B cell (primary cell): ENCODE measurements at places on chromosomes 1 and 21. TPM values are rescaled to one million over a fixed set of nuclear protein-coding genes. Genes with fewer than 3 reads are reported as not detected.

- peak; percentile 80 for DNase-seq
These were observed 27.9 kb upstream of the BMP8B start for GRCh38 chr1:39816415-39817090.

DNA sequence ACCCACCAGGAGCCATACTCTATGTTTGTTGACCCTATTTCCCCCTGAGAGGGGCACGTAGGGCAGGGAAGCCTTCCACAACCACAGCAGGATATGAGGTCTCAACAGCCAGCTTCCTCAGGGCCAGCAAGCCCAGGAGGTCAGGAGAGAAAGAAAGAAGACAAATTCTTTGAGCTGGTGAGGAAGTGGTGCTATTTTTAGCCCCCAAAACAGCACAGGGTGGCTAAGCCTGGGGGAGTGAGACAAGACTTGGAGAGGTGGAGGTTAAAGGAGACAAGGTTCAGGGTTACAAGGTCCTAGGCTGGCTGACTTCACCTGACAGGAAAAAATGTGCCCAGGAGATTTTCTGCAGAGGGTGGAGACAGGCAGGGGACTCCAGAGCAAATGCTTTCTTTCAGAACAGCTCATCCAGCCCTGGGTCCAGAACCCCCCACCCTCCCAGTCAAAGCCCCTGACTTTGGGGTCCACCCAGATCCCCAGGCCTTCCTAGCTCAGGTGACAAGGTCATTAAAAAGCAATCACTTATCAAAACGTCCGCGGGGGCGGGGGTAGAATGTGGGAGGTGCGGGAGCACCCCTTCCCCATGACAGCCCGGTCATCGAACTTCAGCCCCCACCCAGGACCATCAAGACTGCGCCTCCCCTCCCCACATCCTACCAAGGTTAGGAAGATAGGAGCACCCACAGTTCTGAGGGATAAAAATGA lies 1.3 kb downstream of the SV2A start:
- DNase-seq: peak; percentile 22

DNA sequence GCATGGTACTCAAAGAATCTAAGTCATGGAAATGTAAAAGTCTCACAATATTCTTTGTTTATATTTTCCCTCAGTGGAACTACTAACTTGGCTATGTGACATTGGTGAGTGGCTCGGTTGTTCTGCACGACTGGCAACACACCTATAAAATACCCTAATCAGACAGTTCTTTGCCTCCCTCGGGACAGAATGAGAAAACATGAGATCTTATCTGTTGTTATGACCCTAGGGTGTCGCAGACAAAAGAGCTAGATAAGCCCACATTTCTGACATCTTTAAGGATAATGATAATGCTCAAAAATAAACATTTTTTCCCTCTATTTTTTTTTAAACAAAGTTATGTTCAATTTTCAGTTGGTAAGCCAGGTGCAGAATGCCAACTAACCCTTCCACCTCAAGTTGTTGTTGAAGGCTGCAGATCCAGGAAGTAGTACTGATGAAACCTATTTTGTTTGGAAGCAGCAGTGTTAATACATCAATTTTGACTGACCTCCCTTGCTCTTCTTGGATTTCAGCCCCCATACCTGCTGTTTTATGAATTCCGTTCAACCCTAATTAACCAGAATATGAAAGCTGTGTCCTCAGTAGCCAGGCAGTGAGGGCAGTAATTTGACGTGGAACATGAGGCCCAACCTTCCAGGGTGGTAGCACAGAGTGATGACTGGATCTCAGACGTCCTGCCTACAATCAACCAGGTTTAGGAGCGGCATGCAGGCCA lies 108.7 kb upstream of the DUSP10 start:
- no peak for DNase-seq

DNA sequence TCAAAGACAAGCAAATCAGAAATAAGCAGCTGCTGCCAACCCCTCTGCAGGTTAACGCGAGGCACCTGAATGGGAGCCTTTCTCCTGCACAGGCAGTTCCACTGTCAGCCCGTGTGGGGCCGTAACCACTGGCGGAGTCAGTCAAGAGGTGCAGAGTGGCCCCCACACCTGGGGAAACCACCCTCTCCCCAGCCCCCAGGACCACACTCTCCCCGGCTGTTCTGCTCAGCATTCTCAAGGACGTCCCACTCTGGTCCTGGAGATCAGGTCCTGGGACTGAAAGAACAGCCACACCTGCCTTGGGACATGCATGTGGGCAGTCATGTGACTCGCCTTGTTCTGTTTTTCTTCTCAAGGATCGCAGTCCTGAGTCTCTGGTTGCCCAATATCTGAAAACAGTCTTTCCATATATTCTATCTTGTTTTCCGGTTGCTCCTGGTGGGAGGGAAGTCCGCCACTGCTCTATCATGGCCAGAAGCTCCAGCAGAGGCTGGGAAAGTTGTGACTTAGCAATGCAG lies 252.5 kb downstream of the PTPRU start:
- no peak for DNase-seq

- DNase-seq: no peak
These were observed 58.5 kb upstream of the IVNS1ABP start for GRCh38 chr1:185375583-185375982.

DNA sequence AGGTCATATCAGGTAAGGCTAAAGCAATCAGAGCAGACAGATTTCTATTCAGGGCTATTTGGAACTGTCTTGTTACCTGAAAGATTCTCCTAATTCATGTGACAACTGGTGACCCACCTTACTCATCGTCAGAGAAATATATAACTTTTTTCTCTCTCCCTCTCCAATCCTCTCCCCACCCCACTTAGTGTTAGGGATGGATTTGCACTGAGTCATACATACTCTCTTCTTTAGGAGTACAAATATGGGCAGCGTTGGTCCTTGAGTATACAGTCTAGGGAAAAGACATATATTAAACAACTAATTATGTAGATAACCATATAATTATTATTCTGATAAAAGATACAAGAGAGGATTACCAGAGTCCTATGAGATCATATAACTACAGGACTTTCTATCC lies 246.3 kb downstream of the HHIPL2 start:
- no peak for DNase-seq

- DNase-seq: no peak
These were observed 486 bp downstream of the HSPA13 start for GRCh38 chr21:14382486-14382834.

DNA sequence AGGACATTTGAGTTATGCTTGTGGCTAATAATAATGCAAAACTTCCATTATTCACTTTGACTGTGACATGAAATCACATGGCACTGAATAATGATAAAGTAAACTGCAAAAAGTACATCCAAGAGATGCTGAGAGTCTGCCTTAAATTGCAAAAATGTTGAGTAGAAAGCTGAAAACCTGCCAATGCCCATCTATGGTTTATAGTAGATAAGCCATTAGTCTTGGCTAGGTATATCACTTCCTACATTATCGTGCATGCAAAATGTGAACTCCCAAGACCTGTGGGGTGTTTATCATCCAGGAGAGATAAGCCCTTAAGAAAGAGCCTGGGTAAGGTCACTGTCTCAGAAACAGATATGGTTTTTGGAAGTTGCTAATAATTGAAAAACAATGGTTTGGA lies 208.7 kb upstream of the DPYD start:
- DNase-seq: no peak

DNA sequence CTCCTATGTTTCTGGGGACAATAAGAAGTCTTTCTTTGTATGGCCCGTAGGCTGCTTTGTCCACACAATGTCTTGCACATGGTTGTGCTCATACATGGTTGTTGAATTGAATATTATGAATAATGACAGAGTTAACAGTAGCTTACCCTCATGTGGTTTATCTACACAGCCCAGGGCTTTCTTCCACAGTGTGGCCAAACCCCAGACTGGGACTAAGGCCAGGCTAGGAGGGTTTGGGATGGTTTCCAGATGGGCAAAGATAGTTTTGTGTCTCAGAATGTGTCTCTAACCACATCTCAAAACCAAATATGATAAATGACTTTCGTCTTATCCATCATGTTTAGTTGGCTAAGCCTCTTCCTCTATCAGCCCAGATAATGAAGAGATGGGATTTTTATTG lies 65.2 kb downstream of the CACNA1E start:
- DNase-seq: no peak

DNA sequence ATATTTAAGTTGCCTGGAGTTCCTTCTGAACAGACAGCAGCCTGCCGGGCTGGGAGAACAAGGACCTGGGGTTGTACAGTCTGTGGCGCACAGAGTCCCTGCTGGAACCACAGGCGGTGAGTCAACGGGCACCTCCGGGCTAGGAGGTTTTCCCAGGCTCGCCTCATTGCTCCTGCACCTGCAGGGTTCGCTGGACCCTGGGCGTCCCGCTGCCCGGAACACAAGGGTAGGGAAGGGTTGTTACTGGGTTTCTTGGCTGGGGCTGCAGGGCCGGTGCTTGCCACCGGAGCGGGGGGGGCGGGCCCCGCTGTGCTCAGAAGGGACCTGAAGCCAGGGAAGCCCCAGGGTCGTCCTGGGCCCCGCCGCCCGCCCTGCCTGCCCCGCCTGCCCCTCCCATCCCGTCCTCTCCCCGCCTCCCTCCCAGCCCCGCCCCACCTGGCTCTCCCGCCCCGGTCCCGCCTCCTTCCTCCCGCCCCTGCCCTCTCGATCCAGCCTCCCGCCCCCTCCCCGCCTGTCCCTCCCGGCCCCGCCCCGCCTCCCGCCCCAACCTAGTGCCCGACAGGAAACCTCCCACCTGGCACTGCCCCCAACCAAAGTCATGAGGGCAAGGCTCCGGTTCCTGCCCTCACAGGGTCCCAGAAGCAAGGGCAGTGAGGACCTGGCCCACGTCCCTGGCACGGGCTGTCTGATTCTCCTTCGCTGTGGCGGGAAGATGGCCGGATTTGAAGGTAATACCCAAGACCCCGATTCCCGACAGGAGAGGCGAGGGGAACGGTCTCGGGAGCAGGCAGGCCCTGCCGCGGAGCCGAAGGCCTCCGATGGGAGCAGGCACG lies 6.8 kb downstream of the JMJD4 start:
- DNase-seq: peak; percentile 70

GRCh38 chr1:76379506-76379905 lies 305.0 kb downstream of the ST6GALNAC3 start:
- DNase-seq: no peak

DNA sequence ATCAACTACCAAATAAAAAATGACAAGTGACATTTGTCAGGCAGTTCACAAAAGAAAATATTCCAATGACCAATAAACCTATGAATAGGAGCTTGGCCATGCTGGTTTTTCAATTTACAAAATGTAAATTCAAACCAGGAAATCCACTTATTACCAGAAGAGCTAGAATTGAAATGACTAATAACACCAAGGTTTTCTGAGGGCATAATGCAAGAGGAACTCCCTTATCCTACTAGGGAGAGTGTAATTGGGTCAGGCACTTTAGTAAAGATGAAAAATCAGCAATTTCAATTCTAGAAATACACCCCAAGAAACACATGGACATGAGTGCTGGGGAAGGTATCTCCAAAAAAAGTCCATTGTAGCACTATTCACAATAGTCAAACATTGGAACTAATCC lies 16.7 kb upstream of the TIAM1 start:
- DNase-seq: no peak

GRCh38 chr1:170562646-170563338 lies 30.8 kb downstream of the GORAB start:
- DNase-seq: no peak

DNA sequence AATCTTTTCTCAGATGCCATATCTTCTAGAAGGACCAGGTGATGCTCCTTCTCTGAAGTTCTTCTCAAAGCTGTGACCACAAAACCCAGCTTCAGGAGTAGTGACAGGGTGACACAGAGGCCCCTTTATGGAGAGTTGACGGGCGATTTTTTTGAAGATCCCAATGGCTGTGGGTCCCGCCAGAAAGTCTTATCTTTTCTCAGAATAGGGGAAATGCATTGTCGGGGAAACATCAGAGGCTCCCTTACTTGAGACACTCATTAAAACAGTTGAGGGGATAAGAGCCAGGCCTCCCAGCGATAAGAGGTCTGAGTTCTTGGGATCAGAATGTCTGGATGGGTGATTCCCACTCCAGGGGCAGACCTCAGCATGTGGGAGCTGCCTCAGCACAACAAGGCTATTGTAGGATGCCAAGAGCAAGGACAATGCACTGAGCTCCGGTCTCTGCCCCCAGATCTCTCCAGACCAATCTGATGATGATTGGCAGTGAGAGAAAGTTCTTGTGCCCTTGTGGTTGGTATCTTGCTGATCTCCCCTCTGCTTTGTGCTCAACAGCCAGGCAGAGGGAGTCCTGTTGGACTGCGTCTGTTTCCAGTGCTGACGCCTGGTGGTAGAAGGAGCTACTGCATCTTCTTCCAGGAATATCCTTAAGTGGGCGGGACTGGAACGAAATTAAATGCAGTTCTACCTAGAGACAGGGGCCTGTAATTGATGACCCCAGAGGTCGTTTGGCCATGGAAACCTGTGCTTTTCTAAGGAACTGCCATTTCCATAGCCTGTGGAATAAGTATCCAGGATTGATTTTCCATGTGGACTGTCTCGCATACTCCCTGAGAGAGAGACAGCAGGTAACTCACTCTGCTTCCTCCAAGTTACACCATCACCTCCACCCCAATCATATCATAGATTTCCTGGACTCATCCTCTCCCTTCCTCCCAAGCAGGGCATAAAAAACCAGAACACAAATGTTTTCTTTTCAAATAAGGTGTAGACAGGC lies 6.8 kb upstream of the ACKR1 start:
- DNase-seq: peak; percentile 75

- peak; percentile 61 for DNase-seq
These were observed 31.7 kb downstream of the RUNX3 start for GRCh38 chr1:24898152-24898908.

- DNase-seq: no peak
These were observed 47.6 kb downstream of the RAB3GAP2 start for GRCh38 chr1:220224611-220225124.

DNA sequence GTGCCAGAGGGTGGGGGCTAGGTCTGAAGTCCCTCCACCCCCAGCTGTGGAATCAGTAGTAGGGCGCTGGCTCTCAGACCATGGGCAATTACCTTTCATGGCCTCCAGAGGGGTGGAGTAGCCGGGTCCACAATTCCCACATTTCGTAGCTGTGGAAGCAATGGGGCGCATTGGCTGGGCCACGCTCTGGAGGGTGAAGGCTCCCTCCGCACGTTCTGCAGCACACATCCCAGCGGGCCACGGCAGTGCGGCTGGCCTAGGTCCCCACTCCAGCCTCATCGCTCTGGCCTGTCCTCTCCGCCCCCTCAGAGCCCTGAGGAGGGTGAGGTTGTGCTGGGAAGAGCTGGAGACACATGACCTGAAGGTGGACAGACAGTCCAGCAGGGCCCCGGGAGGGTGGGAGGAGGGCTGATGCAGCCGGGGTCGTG lies 2.9 kb downstream of the SELENBP1 start:
- DNase-seq: no peak

- no peak for DNase-seq
These were observed 41.7 kb downstream of the PLXNA2 start for GRCh38 chr1:208202333-208202995.

KRTAP19-2 gene
- not detected in 2 replicates for polyA plus RNA-seq

S100A16 gene
- polyA plus RNA-seq: not detected in 2 replicates

RHOU gene
- 0.09 and 0.12 TPM in 2 replicates for polyA plus RNA-seq

CFAP126 gene
- not detected in 2 replicates for polyA plus RNA-seq

IL20 gene
- polyA plus RNA-seq: not detected in 2 replicates

CACNA1S gene
- polyA plus RNA-seq: not detected in 2 replicates

OR2L5 gene
- 0.09 and 0.13 TPM in 2 replicates for polyA plus RNA-seq

SH2D1B gene
- polyA plus RNA-seq: 0.15 and 0.59 TPM in 2 replicates
